ENCODE measurements at places on chromosomes 5 and 9.

DNA sequence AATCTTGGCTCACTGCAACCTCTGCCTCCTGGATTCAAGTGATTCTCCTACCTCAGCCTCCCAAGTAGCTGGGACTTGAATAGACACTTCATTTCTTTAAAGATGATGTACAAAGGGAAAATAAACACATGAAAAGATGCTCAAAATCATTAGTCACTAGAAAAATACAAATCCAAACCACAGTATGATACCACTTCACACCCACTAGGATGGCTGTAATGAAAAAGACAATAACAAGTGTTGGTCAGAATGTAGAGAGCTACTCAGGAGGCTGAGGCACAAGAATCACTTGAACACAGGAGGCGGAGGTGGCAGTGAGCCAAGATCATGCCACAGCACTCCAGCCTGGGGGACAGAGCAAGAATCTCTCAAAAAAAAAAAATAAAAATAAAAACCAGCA lies 13.0 kb downstream of the F2RL2 start:
- DNase-seq: no peak

DNA sequence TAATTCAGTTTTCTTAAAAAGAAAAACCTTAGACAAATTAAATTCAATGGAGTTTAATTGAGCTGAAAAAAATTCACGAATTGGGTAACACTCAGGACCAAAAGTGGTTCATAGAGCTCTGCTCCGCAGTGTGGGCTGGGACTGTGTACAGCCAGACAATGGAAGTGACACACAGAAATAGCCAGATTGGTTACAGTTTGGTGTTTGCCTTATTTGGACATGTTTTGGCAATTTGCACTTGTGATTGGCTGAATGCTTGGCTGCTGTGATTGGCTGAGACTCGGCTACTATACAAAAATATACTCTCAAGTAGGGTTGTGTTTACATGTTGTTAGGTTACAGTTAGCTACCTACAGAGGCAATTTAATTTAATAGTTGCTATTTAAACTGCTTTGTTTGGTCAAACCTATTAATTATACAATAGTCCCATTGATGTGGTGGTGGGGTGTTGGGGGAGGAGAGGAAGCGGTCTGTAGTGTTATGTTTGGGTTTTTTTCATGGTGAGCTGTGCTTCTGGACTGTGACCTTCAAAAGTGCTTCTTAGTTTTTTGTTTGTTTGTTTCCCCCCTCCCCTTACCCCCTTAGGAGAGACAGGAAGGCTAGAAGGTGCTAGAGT lies 95.2 kb downstream of the CNTLN start:
- DNase-seq: no peak

DNA sequence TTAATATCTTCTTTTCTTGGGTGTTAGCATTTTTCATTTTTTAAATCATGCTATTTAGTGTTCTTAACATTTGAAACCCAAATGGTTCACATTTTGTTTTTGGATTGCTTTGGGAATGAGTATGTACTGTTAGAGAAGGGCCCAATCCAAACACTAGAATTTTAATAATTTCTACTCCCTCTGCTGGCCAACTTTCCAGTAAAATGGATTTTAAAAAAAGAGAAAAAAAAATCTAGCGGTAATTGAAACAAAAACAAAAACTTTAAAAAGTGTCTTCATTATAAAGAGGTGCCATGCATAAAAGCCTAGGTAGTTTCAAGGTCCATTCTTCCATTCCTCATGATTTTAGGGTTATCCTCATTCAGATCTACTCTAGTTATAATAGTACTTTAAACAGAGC lies 32.1 kb upstream of the RICTOR start:
- no peak for DNase-seq

DNA sequence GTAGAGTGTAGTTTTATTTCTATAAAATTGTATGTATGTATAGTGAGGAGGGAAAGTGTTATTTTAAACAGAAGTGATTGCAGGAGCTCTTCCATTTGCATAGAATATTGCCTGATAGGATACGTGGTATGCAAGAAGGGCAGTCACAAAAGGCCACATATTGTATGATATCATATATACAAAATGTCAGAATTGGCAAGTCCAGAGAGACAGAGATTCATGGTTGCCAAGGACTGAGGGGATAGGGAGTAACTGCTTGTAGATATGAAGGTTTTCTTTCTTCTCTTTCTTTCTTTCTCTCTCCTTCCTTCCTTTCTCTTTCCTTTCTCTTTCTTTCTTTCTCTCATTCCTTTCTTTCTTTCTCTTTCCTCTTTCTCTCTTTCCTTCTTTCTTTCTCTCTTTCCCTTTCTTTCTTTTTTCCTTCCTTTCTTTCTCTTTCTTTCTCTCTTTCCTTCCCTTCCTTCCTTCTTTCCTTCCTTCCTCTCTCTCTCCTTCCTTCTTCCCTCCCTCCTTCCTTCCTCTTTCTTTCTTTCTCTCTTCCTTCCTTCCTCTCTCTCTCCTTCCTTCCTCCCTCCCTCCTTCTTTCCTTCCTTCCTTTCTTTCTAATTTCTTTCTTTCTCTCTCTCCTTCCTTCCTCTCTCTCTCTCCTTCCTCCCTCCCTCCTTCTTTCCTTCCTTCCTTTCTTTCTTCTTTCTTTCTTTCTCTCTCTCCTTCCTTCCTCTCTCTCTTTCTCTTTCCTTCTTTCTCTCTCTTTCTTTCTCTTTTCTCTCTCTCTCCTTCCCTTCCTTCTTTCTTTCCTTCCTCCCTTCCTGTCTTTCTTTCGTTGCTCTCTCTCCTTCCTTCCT lies 24.5 kb upstream of the WDR38 start:
- DNase-seq: no peak

GRCh38 chr5:149489605-149490037 lies 61.6 kb downstream of the CSNK1A1 start:
- DNase-seq: no peak

DNA sequence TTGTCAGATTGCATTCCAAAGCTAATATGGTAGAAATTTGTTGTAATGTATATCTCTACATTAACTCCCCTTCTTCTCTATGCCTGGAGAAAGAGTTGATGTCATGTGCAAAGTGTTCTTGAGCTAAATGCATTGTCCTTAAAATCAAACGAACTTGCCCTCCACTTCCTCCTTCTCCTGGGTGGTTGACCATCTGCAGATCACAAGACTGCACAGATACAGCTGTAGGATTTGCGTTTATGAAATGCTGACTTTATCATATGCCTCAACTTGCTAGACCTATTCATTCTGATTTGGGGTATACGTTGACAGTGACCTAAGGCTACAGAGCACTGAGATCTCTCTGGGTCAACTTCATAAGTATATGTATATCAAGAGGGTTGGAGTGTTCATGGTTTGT lies 8.3 kb downstream of the TRIM32 start:
- DNase-seq: no peak

- peak; percentile 11 for DNase-seq
Observed at GRCh38 chr5:59380350-59380951, 513.1 kb downstream of the PDE4D start.

DNA sequence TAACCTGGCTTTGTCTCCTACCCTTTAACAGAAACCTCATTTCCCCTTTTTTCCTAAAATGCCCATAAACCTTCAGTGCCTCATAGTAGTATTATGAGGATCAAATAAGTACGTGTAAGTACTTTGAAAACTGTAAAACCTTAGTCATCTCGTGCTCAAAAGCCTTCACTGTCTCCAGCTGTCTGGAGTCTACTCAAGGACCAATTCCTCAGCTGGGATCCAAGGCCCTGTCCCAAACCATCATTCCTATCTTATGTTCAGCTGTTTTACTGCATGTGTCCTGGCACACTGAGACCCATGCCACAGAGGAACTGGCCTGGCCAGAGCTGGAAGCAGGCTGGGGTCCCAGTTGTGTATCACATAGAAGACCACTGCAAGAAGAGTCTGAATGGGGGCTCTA lies 15.9 kb downstream of the ADAMTSL1 start:
- DNase-seq: no peak

GRCh38 chr5:65068410-65068809 lies 299.7 kb downstream of the CWC27 start:
- DNase-seq: no peak

GRCh38 chr5:57676222-57677098 lies 193.8 kb upstream of the ACTBL2 start:
- DNase-seq: no peak

- no peak for DNase-seq
Observed at GRCh38 chr9:114434878-114435311, 47.1 kb upstream of the AKNA start.

DNA sequence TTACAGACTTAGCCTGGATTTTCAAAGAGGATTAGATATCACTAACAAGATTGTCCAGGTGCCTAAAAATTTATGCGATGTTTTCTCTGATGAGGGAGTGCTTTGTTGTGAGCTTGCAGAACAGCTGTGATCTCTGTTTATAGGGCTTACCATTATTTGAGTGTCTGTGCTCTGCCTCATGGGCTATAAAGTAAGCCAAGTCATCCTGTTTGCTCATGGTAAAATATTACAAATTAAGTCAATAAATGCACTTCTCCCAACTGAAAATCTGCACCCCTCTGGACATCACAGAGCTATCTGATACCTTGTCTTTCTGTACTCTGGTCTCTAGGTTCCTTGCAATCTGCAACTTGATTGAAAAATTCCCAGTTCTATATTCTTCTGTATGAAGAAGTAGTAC lies 293.4 kb upstream of the ACTBL2 start:
- no peak for DNase-seq

DNA sequence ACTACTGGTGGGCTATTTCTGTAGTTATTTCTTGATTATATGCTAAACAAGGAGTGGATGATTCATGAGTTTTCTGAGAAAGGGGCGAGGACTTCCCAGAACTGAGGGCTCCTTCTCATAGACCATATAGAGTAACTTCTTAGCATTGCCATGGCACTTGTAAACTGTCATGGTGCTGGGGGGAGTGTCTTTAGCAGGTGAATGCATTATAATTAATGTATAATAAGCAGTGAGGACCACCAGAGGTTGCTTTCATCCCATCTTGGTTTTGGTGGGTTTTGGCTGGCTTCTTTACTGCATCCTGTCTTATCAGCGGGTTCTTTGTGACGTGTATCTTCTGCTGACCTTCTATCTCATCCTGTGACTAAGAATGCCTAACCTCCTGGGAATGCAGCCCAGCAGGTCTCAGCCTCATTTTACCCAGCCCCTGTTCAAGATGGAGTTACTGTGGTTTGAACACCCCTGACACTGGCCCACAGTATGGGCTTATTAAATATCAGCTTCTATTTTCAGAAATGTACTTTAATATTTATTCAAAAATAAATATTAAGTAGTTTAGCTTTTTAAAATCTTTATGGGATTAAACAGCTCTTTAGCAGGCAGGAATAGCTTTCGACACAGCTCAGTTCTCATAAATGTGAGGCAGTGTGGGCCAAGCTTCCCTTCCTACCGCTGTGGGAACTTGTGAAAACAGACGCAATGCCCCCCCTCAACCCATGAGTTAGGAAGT lies 44.4 kb downstream of the GALNT12 start:
- DNase-seq: no peak

DNA sequence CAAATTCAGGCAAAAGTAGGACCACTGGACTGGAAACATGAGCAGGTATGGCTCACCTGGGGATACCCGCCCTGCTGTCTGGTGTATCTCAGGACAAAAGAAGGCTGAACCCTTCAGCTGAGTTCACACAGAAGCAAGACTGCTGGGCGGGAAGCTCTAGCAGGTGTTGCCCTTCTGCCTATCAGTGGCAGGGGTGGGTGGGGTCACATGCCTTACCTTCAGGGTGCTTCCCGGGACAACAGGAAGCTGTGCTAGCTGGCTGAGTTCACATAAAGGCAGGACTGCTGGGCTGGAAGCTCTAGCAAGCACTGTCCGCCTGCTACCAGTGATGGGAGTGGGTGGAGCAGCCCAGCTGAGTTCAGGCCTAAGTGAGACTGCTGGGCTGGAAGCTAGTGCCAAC lies 498.8 kb upstream of the ZNF608 start:
- no peak for DNase-seq

DNA sequence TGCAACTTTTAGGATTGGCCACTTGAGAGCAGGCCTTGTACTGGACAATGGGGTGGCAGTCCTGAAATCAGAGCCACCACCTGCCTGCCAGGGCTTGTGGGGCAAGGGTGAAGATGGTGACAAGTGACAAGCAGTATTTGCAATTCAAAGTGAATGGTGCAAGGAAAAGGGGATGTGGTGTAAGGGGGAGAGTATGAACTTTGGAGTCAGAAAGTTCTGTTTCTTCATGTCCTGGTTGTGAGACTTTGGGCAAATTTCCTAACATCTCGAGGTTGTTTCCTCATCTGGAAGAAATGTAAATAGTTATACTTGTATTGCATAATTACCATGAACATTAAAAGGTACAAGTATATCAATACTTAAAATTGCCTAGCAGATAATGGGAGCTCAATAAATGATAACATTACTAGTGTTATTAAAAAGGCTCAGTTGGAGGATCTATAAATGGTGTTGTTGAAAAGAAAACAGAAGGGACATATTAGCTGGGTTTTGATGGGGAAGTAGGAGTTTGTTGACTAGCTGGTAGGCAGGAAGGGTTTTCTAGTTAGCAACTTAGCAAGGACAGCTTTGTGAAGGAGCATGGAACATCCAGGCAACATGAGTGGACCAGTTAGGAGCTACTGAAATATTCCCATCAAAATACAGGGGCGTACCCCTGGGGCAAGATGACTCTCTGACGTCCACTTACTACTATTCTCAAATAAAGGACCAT lies 21.3 kb upstream of the MEGF9 start:
- DNase-seq: no peak

DNA sequence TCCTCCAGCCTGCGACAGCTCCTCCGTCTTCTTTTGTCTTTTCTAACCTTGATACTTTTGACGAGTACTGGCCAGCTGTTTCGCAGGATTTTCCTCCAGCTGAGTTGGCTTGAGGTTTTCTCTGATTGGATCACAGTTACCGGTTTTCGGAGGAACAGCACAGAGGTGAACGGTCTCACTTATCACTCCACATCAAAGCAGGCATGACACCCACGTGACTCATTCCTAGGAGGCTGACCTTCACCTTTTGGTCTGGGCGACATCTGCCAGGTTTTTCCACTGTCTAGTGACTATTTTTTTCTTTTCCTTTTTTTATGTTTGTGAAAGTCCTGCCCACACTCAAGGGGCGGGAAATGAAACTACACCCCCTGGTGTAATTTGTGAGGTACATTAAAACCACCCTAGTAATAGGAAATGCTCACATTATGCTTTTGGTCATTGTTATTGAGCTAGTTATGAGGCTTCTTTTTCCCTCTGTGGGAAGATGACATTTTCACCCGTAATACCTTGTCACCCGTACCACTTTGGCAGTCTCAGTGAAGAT lies 319.2 kb downstream of the GADD45G start:
- no peak for DNase-seq

GRCh38 chr9:126965541-126966428 lies 51.2 kb downstream of the RALGPS1 start:
- DNase-seq: no peak

GRCh38 chr5:126512451-126512850 lies 82.6 kb downstream of the ALDH7A1 start:
- DNase-seq: no peak

GRCh38 chr5:168135897-168136296 lies 155.5 kb upstream of the WWC1 start:
- DNase-seq: no peak

- no peak for DNase-seq
Observed at GRCh38 chr9:27799326-27799725, 226.0 kb upstream of the C9orf72 start.

- no peak for DNase-seq
Observed at GRCh38 chr5:82851471-82851870, 225.7 kb downstream of the TMEM167A start.

- DNase-seq: no peak
Observed at GRCh38 chr9:68895741-68896478, 118.0 kb downstream of the PRKACG start.

GRCh38 chr9:37983381-37984067 lies 79.6 kb upstream of the SLC25A51 start:
- DNase-seq: no peak
